Calu3 (cell line): ENCODE measurements at places on chromosomes 6 and 20. TPM values are rescaled to one million over a fixed set of nuclear protein-coding genes. Genes with fewer than 3 reads are reported as not detected.

GRCh38 chr6:72987301-72987700, 238.0 kb downstream of the KHDC1L start:
- no peaks in the 10 kb centered on the region for H3K36me3 ChIP-seq
- H3K27me3 ChIP-seq = no peaks in the 10 kb centered on the region
- no peaks in the 10 kb centered on the region for H3K4me1 ChIP-seq
- H3K27ac ChIP-seq = no peak overlapping the region
- no peak for DNase-seq
- H3K4me3 ChIP-seq = no peak overlapping the region

- peak overlapping the region; percentile 1 for H3K27ac ChIP-seq
- H3K36me3 ChIP-seq = peaks cover 99% of the 10 kb centered on the region
- H3K4me3 ChIP-seq = no peak overlapping the region
- peaks cover 57% of the 10 kb centered on the region for H3K4me1 ChIP-seq
- H3K27me3 ChIP-seq = no peaks in the 10 kb centered on the region
These were observed 14.8 kb downstream of the CYP24A1 start for GRCh38 chr20:54158856-54159418.

GRCh38 chr6:113873043-113873667, 16.0 kb downstream of the MARCKS start:
- peak overlapping the region; percentile 66 for H3K27ac ChIP-seq
- peaks cover 23% of the 10 kb centered on the region for H3K4me1 ChIP-seq
- no peaks in the 10 kb centered on the region for H3K27me3 ChIP-seq
- DNase-seq = peak; percentile 64
- H3K36me3 ChIP-seq = peaks cover 7% of the 10 kb centered on the region

DNA sequence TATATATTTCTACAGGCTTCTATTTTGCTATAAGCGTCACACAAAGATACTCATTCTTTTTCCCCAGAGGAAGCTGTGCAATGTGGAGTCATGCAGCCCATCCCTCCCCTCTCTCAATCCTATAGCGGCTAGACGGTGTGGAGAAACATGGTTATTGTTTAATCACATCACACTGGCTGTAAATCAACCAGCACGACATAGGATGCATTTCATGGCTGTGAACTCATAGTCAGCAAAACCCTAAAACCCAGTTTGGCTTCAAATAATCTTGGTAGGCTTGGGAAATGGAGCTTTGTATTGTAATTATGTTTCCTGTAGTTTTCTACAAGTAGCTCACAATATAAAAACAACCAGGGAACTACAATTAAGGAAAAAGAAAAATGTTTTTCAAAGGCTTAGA, 16.8 kb downstream of the FOXC1 start:
- peaks cover 8% of the 10 kb centered on the region for H3K36me3 ChIP-seq
- DNase-seq = no peak
- no peak overlapping the region for H3K27ac ChIP-seq

WFDC12 gene
- not detected in 2 replicates for total RNA-seq

DNA sequence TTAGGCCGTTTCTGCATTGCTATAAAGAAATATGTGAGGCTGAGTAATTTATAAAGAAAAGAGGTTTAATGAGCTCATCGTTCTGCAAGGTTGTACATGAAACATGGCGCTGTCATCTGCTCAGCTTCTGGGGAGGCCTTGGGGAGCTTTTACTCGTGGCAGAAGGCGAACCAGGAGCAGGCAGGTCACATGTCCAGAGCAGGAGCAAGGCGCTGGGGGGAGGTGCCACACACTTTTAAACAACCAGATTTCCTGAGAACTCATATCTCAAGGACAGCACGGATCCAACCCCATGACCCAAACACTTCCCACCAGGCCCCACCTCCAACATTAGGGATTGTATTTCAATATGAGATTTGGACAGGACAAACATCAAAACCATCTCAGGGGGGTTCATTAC, 6.4 kb upstream of the SLC13A3 start:
- peaks cover 42% of the 10 kb centered on the region for H3K27me3 ChIP-seq
- no peaks in the 10 kb centered on the region for H3K36me3 ChIP-seq
- no peaks in the 10 kb centered on the region for H3K4me1 ChIP-seq
- no peak overlapping the region for H3K4me3 ChIP-seq
- no peak overlapping the region for H3K27ac ChIP-seq

- no peaks in the 10 kb centered on the region for H3K27me3 ChIP-seq
- H3K36me3 ChIP-seq = no peaks in the 10 kb centered on the region
- H3K27ac ChIP-seq = no peak overlapping the region
- no peak overlapping the region for H3K4me3 ChIP-seq
- DNase-seq = no peak
- no peaks in the 10 kb centered on the region for H3K4me1 ChIP-seq
These were observed 52.4 kb downstream of the DOP1A start for GRCh38 chr6:83119742-83120300.

SLC2A10 gene
- 24.0 and 24.9 TPM in 2 replicates for total RNA-seq

DNA sequence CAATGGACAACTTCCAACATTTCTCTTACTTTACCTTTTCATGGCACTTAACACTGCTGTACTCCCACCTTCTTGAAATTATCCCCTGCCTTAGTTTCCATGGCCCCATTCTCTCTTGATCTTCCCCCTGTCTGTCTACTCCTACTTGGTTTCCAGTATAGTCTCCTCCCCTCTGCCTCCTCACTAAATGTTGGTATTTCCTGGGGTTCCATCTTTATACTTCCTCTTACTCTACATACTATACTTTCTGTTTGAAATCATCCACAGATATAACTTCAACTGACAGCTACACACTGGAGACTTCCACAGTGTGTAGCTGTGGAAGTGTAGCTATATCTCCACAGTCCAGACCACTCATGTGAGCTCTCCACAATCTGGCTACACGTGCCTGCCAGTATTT, 13.5 kb downstream of the ZHX3 start:
- H3K4me3 ChIP-seq = no peak overlapping the region
- no peaks in the 10 kb centered on the region for H3K27me3 ChIP-seq
- H3K36me3 ChIP-seq = no peaks in the 10 kb centered on the region
- no peaks in the 10 kb centered on the region for H3K4me1 ChIP-seq
- no peak overlapping the region for H3K27ac ChIP-seq

DNA sequence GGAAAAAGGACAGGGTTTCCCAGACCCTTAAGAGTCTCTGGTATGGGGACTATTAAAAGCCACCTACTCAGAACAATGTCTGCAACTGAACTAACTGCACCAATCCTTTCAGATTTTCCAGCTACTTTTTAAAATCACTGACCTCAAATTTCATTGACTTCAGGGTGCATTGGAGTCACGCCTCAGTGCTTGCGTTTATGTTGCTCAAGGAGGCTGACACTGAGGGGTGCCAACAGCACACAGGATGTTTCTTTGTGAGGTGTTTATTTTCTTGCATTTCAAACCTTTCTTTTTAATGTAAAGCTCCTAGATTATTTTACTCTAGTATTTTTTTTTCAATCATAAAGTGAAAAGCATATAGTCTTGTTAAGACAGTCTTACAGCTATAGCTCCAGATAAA, 402.0 kb upstream of the SLC35B3 start:
- H3K27me3 ChIP-seq = no peaks in the 10 kb centered on the region
- H3K27ac ChIP-seq = no peak overlapping the region
- H3K36me3 ChIP-seq = no peaks in the 10 kb centered on the region
- no peak overlapping the region for H3K4me3 ChIP-seq
- DNase-seq = no peak

DNA sequence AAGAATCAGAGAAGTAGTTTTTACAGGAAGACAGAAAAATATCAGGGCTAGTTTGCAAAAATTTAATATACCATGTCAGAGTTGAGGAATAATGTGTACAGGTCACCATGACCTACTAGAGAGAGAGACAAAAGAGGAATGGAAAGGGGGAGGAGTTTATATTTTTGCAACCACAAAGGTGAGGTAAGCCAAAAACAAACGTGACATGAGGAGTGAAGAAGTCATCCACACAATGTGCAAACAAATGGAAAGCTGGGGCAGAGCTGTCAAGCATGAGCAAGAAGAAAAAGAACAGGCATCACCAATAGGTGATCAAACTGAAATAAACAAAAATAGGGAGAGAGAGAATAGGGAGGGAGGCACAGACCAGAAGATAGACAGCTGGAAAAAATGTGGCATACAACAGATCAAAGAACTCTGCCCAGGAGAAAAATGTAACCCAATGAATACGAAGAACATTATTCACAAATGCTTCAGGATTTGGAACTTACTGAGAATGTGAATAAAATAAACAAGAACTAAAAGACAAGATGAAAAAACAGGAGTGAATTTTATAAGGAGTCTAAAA, 15.5 kb downstream of the RARS2 start:
- no peaks in the 10 kb centered on the region for H3K27me3 ChIP-seq
- DNase-seq = no peak
- peaks cover 24% of the 10 kb centered on the region for H3K4me1 ChIP-seq
- no peak overlapping the region for H3K4me3 ChIP-seq

GRCh38 chr6:32932132-32932868, 8.5 kb downstream of the HLA-DMB start:
- peaks cover 10% of the 10 kb centered on the region for H3K4me1 ChIP-seq
- H3K27me3 ChIP-seq = no peaks in the 10 kb centered on the region
- H3K4me3 ChIP-seq = no peak overlapping the region
- H3K36me3 ChIP-seq = no peaks in the 10 kb centered on the region
- no peak for DNase-seq
- no peak overlapping the region for H3K27ac ChIP-seq

- no peaks in the 10 kb centered on the region for H3K36me3 ChIP-seq
- no peak overlapping the region for H3K27ac ChIP-seq
- no peaks in the 10 kb centered on the region for H3K27me3 ChIP-seq
- no peak for DNase-seq
These were observed 189.5 kb downstream of the IBTK start for GRCh38 chr6:82057846-82058554.

- no peak for DNase-seq
- no peak overlapping the region for H3K4me3 ChIP-seq
- H3K27me3 ChIP-seq = no peaks in the 10 kb centered on the region
- no peaks in the 10 kb centered on the region for H3K36me3 ChIP-seq
- H3K4me1 ChIP-seq = no peaks in the 10 kb centered on the region
- H3K27ac ChIP-seq = no peak overlapping the region
These were observed 479.1 kb upstream of the GJE1 start for GRCh38 chr6:141653590-141653989.

PARD6B gene
- 114 and 127 TPM in 2 replicates for total RNA-seq
